CD14-positive monocyte (primary cell): ENCODE measurements at places on chromosomes 6 and 20. TPM values are rescaled to one million over a fixed set of nuclear protein-coding genes. Genes with fewer than 3 reads are reported as not detected.

Gene MUC22
- polyA plus RNA-seq = not detected in 2 replicates

GRCh38 chr20:25738198-25738597 lies 41.5 kb upstream of the ZNF337 start:
- DNase-seq = no peak

Gene SLC17A5
- polyA plus RNA-seq = 11.6 TPM

DNA sequence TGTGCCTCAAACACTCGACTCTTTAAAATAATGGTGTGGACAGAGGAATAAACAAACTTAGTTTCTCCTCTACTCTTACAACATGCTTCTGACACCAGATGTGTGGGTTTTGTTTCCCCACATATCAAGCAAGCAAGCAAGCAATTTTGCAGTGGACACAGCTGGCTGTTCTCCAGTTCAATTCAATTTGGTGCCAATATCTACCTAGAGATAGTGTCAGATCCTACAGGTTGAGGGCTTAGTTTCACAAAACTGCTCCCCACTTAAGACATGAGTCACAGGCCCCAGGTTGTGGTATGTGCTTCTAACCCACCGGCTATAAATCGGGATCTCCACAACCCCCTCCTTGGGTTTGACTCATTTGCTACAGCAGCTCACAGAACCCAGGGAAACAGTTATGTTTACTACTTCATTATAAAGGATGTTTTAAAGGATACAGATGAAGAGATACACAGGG lies 131.4 kb upstream of the TRAF3IP2 start:
- DNase-seq = no peak

DNA sequence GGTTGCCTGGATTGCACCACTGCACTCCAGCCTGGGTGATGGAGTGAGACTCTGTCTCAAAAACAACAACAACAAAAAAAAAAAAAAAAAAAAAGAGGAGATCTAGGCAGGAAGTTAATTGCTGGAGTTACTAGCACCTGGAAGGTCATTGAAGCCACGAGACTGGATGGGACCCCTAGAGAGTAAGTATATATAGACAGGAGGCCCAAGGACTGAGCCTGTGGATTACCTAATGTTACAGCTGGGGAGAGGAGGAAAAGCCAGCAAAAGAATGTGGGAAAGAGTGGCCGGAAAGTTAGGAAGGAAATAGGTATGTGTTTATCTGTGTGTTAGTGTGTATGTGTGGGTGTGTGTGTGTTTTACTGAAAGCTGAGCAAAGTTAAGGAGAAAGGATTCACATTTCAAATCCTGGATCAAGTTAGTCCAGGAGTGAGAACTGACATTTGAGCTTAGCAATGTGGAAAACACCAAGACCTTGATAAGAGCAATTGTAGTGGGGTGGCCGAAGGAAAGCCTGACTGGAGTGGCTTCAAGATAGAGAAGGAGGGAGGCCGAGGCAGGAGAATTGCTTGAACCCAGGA lies 38.4 kb downstream of the ANKRD6 start:
- no peak for DNase-seq

Gene HELZ2
- 3.3 TPM for polyA plus RNA-seq

DNA sequence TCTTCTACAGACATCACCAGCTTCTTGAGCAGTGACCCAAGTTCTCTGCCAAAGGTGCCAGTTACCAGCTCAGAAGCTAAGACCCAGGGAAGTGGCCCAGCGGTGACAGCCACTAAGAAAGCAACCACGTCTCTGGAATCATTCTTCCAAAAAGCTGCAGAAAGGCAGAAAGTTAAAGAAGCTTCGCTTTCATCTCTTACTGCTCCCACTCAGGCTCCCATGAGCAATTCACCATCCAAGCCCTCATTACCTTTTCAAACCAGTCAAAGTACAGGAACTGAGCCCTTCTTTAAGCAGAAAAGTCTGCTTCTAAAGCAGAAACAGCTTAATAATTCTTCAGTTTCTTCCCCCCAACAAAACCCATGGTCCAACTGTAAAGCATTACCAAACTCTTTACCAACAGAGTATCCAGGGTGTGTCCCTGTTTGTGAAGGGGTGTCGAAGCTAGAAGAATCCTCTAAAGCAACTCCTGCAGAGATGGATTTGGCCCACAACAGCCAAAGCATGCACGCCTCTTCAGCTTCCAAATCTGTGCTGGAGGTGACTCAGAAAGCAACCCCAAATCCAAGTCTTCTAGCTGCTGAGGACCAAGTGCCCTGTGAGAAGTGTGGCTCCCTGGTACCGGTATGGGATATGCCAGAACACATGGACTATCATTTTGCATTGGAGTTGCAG lies 15.2 kb downstream of the GTPBP2 start:
- no peak for DNase-seq

Gene ZC3H12D
- 4.7 and 5.6 TPM in 2 replicates for polyA plus RNA-seq

DNA sequence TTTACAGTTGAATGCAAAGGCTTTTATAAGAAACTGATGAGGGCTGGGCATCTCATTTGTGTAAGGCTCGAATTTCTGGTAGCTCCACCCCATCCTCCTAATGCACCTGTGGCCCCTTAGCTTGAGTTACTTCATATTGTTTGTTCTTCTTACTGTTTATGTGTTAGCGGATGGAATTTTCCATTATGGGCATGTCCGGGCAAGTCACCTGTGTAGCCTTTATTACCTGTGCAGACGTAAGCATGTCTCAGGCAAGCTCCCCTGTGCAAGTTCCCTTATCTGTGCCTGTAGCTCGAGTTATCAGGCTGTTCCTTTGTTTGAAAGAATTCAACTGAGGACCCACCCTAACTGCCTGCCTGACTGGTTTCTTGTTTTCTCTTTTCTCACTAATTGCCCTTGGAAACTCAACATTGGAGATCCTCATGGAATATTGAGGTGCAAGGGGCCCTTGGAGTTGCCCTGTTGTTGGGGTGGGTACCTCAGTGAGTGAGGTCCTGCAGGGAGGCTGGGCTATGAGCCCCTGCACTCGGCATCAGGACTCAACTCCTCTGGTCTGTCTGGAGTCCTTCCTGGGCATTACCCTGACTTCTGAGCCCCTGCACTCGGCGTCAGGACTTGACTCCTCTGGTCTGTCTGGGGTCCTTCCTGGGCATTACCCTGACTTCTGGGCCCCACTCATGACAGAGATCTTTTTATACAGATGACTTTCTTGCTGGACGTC lies 207.9 kb upstream of the SULF2 start:
- DNase-seq = no peak

Gene CTAGE9
- not detected for polyA plus RNA-seq

GRCh38 chr20:50358971-50359370 lies 151.2 kb upstream of the PTPN1 start:
- no peak for DNase-seq

DNA sequence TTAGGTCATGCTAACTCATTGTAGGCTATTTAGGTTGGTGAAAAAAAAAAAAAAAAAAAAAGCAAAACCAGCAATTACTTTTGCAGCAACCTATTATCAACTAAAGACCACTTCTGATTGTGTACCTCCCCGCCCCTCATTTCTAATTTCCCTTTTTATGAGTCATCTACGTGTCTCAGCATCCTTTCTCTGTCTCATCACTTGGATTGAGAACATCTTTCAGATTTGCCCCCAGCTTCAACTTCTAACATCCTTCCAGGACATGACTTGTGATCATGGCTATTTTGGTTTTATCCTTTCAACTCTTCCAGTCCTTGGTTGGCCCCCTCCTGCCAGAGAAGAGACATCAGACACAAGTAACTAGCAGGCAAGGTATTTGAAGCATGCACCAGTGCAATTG lies 156.7 kb upstream of the CCN2 start:
- no peak for DNase-seq

Gene CD83
- 74.5 TPM for polyA plus RNA-seq

Gene DPPA5
- polyA plus RNA-seq = not detected

- no peak for DNase-seq
Measured at GRCh38 chr6:46808806-46809205, 15.6 kb downstream of the MEP1A start.

- DNase-seq = no peak
Measured at GRCh38 chr6:150835620-150836019, 29.9 kb upstream of the MTHFD1L start.

Gene EYA2
- not detected for polyA plus RNA-seq

GRCh38 chr6:16882230-16882629 lies 121.0 kb upstream of the ATXN1 start:
- no peak for DNase-seq

Gene CHRNA4
- polyA plus RNA-seq = not detected

DNA sequence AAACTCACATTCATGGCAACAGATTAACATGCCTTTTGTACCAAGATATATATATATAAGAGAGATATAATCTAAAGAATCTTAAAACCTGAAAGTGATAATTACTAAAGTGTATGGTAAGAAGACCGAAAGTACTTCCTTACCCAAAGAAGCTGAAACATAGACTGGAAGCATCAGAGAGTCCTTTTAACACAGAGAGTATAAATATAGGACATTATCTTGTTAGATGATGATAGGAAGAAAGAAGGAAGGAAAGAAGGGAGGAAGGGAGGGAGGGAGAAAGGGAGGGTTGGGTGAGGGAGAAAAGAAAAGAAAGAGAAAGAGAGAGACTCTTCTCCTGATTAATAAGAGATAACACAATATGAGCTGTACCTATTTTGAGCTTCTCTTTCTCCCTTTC lies 68.2 kb downstream of the PHIP start:
- no peak for DNase-seq

Gene UFL1
- polyA plus RNA-seq = 16.3 TPM

DNA sequence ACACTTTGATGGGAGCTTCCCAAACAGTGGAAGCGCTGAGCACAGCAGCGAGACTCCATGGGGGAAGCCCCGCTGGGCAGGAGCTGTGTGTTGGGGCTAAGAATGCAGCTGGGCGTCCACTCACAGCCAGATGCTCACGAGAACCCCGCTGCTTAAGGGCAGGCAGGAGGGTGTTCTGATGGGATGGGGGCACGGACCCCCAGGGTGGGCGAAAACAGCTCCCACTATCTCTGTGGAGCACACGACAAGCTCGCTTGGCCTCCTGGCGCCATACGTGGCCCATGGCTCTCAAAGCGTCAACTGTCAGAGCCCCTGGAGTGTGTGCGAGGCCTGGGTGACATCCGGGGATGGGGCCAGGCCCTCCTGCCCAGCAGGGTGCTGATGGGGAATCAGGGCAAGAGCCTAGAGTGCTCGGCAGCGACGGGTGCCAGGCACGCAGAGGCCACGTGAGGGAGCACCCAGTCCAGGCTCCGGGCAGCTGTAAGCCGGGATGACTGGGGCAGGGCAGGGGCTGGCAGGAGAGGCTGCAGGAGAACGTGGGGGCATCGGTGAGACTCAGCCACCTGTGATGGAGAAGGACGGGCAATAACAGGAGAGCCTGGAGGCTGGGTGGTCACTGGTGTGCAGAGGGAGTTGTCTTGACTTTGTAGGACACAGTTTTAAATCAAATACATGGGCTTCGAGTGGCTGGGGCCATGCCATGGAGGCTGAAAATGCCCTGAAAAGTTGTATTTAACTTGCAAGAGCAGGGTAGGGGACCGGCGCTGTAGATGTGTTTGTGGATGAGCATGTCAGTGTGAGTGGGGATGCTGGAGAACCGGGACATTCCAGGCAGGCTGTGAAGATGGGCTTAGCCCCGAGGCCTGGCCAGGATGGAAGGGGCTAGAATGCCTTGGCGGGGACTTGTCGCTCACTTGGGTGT lies 27.3 kb downstream of the PYGB start:
- DNase-seq = no peak

DNA sequence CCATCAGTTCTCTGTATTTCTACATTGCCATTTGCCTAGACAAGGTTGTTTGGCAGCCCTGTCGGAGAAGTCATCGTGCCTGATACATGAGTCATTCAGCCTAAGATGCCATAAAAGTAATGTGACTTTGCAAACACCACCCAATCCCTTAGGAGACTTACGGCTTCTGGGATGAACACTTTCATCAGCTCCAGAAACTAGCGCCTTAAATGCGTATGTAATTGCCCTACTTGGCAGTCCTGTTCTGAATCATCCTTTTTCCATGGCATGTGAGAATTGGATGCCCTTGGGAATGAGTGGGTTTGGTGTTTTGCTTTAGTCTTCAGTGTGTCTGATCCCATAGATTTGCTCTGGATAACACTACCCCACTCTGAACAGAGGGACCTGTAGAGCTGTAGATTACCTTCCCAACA lies 158.5 kb downstream of the SASH1 start:
- no peak for DNase-seq

- no peak for DNase-seq
Measured at GRCh38 chr20:59471653-59472421, 132.5 kb upstream of the PHACTR3 start.

Gene PPP1R16B
- 1.4 TPM for polyA plus RNA-seq

DNA sequence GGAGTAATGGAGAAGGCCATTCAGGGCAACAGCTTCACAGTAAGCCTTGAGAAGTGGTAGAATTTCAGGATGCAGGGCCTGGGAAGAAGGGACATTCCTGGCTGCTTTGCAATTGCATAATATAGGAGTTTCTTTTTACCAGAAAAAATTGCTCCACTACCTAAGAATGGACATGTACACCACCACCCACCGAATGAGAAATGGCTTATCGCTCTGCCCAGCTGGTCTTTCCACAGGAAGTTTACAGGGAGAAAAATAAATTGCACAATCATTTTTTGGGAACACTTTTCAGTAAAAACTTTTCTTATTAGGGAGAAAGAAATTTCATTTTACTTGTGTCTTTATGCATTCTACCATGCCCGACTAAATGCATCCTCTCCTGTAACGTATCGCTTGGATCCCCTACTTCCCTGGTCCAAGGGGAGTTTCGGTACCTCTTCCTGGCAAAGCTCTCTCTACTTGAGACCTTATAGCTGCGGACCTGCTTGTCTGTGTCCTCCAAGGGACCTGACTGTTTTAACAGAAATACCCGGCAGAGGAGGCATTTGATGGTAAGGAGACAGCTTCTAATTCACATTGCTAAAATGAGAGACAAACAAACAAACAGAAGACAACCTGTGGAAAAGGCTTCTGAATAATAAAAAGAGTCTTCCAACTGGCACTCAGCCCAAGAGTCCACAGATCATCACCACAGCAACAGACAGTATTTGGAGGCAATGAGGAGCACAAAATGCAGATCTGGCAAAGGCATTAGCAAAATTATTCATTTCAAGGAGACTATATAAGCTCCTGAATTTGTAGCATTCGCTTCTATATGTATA lies 54.2 kb downstream of the MAP3K5 start:
- peak; percentile 35 for DNase-seq

DNA sequence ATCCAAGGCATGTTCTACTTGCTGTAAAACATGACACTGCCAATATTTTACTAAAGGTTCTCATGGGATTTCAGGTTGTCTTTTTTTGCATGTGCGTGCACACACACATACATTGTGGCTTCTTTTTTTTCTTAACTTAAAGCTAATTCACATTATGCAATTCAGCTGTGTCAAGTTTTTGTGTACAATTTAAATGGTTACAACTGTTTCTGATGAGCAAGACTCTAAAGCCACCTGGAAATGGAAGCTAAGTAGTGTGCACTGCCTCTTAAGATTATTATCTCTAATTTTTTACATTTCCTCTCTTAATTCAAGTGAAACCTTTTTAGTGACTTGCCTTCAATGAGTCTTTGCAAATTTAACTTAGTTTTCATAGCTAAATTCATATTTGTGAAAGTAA lies 75.3 kb downstream of the TULP4 start:
- DNase-seq = no peak

Gene FITM2
- 0.69 TPM for polyA plus RNA-seq
